ENCODE measurements at places on chromosomes 5 and 9.

DNA sequence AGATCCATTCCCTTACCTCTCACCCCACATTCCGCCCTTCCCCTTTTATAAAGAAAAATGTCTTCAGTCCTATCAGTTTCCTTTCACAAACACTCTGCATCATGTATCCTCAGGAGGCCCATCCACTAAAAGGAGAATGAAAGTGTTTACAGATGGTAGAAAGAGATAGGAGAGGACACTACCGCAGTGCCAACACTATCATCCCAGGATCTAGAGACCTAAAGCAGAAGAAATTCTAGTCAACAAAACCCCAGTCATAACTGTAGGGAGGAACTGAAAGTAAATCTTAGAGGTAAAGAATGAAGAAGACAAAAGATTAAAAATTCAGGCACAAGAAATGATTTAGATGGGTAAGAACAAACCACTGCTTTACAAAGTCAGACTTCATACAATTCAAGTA is 114.1 kb downstream of the MLLT3 start:
- H3K4me1 ChIP-seq, result peaks cover 20% of the 10 kb centered on the region
- H3K36me3 ChIP-seq, result no peaks in the 10 kb centered on the region
- H3K4me3 ChIP-seq, result no peak overlapping the region
- H3K27ac ChIP-seq, result no peak overlapping the region

- H3K27me3 ChIP-seq, result no peaks in the 10 kb centered on the region
- H3K4me3 ChIP-seq, result no peak overlapping the region
- H3K36me3 ChIP-seq, result no peaks in the 10 kb centered on the region
- no peaks in the 10 kb centered on the region for H3K4me1 ChIP-seq
Observed at GRCh38 chr5:158765407-158765806, 334.3 kb downstream of the EBF1 start.

DNA sequence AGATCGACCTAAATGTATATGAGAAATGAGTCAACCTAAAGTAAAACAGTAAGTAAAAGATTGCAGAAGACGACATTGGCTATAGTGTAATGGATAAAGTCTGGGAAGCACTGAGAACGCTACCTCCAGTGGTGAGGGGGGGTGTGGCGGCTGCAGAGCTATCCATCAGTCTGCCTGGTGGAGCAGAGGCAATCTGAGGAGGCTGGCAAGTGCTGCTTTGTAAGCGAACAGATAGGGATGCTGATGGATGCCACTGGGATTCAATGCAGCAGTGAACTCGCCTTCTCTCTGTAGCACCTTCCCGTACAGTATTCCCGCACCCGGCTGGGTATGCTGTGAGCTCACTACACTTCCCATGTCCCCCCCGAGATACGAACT is 261.5 kb downstream of the NSG2 start:
- peaks cover 100% of the 10 kb centered on the region for H3K27me3 ChIP-seq
- no peak for DNase-seq
- H3K4me3 ChIP-seq, result no peak overlapping the region
- no peaks in the 10 kb centered on the region for H3K36me3 ChIP-seq
- H3K27ac ChIP-seq, result no peak overlapping the region
- no peaks in the 10 kb centered on the region for H3K4me1 ChIP-seq

DNA sequence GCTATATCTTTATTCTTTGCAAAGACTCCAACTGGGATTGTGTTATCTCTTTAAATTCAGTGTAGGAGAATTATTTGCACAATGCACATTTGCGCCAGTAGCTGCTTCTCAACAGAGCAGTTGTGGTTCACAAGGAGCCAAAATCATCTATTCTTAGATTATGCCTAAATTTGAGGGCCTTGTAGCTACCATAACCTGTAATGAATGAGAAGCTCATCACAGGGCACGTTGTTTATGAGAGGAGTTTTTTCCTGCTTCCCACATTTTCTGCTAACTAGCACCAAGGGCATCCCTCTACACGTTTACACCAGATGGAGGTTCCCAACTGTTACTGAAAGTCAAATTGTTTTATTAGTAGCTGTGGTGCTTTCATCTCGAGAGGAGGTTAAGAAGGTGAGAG is 322.4 kb downstream of the TMEM161B start:
- no peaks in the 10 kb centered on the region for H3K36me3 ChIP-seq
- H3K27ac ChIP-seq, result no peak overlapping the region
- H3K4me1 ChIP-seq, result no peaks in the 10 kb centered on the region
- no peaks in the 10 kb centered on the region for H3K27me3 ChIP-seq

- H3K27ac ChIP-seq, result no peak overlapping the region
- H3K4me3 ChIP-seq, result no peak overlapping the region
- H3K36me3 ChIP-seq, result no peaks in the 10 kb centered on the region
- no peaks in the 10 kb centered on the region for H3K4me1 ChIP-seq
- no peaks in the 10 kb centered on the region for H3K27me3 ChIP-seq
Observed at GRCh38 chr9:36082931-36083330, 46.2 kb downstream of the RECK start.

GRCh38 chr5:1658665-1659064 is 134.9 kb upstream of the LPCAT1 start:
- DNase-seq, result no peak

DNA sequence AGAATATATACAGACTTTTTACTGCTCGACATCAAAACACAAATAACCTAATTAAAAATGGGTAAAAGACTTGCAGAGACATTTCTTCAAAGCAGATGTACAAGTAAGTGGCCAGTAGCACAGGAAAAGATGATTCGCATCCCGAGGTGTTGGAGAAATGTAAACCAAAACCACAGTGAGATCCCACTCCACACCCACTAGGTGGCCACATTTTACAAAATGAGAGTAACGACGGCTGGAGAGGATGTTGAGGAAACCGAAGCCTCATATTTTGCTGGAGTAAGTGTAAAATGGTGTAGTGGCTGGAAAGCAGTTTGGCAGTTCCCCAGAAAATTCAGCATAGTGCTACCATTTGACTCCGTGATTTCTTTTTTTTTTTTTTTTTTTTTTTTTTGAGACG is 21.3 kb upstream of the GBGT1 start:
- H3K27ac ChIP-seq, result no peak overlapping the region

DNA sequence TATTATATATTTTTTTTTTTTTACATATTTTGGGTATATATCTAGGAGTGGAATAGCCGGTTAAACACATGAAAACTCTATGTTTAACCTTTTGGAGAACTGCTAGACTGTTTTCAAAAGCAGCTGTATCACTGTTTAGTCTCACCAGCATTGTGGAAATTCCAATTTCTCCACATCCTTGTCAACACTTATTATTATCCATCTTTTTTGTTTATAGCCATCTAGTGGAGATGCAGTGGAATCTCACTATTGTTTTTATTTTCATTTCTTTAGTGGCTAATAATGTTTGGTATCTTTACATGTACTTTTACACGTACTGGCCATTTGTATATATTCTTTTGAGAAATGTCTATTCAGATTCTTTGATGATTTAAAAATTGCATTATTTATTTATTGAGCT is 22.7 kb upstream of the CCDC180 start:
- DNase-seq, result no peak
- no peaks in the 10 kb centered on the region for H3K4me1 ChIP-seq
- H3K27me3 ChIP-seq, result no peaks in the 10 kb centered on the region
- no peak overlapping the region for H3K27ac ChIP-seq
- no peak overlapping the region for H3K4me3 ChIP-seq
- H3K36me3 ChIP-seq, result no peaks in the 10 kb centered on the region

GRCh38 chr5:170576602-170577535 is 73.0 kb downstream of the KCNIP1 start:
- no peak overlapping the region for H3K4me3 ChIP-seq
- peaks cover 17% of the 10 kb centered on the region for H3K4me1 ChIP-seq
- DNase-seq, result no peak
- no peaks in the 10 kb centered on the region for H3K36me3 ChIP-seq
- H3K27me3 ChIP-seq, result no peaks in the 10 kb centered on the region

DNA sequence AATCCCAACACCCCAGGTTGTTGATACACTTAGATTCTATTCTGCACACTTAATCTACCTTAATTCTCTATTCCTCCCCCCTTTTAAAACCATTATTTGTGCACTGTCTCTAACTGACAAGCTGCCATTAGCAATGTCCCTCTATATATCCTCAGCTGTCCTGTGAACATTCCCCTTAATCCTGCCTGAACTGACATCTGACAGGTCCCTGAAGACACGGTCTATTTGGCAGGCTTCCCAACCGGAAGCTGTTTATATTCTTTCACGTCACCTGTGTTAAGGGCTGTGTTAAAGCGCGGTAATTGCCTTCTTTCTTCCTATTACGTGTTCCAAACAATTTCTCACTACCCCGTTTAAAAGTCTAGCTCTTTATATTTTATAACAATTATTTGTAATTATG is 277.3 kb downstream of the CDH9 start:
- H3K4me3 ChIP-seq, result no peak overlapping the region
- no peak for DNase-seq
- H3K27ac ChIP-seq, result no peak overlapping the region
- no peaks in the 10 kb centered on the region for H3K4me1 ChIP-seq

DNA sequence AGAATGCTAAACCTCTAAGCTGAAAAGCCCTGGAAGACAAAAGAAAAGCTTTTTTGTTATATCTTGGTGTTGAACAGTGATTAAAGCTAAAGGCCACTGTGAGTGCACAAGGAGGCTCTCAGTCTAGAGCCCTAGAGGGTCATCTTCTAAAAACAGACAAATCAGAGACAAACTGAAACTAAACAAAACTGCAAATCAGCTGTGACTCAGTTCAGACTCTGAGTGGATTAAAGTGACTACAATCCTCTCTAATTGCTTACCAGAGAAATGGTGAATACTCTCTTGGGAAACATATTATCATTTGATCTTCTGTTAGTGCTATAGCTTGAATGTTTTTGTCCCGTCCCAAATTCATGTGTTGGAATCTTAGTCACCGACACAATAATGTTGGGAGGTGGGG is 491.9 kb downstream of the CDH18 start:
- H3K4me3 ChIP-seq, result no peak overlapping the region
- no peaks in the 10 kb centered on the region for H3K36me3 ChIP-seq
- peaks cover 11% of the 10 kb centered on the region for H3K4me1 ChIP-seq
- no peak for DNase-seq

DNA sequence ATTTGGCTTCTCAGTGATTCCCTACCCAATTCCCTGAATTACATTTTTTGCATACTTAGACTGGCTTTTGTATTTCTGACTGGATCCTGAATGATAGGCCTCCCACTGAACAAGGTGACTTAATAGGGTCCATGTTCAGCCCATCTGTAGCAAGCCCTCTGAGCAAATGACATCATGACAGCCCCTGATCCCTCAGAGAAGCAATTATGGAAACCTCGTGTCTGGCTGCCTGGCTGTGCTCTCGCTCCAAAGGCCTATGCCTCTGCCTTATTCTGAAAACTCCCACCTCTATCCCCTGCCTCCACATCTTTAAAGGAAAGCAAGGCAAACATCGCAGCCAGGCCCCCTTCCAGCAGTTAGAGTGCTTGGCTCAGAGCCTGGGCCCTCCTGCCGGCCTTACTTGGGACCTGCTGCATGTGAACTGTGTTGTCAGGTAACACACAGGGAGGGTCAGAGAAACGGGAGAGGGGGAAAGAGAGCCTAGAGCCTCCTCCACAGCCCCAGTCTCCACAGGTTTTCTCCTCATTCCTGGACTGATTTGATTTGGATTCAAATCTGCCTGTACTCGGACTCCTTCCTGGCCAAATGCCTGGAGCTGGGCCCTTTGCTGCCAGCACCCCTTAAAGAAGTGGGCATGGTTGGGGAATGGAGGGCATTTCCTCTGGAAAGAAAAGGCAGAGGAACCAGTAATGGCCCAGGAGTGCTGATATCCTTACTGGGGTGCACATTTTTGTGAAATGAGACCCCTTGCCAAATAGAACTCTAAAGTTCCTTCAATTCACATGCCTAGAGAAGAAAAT is 3.8 kb downstream of the DCANP1 start:
- no peak for DNase-seq
- H3K4me1 ChIP-seq, result no peaks in the 10 kb centered on the region
- no peak overlapping the region for H3K27ac ChIP-seq
- peaks cover 58% of the 10 kb centered on the region for H3K27me3 ChIP-seq

- H3K27me3 ChIP-seq, result no peaks in the 10 kb centered on the region
- H3K4me1 ChIP-seq, result no peaks in the 10 kb centered on the region
- no peaks in the 10 kb centered on the region for H3K36me3 ChIP-seq
- H3K27ac ChIP-seq, result no peak overlapping the region
- DNase-seq, result no peak
Observed at GRCh38 chr5:130141659-130142320, 237.5 kb downstream of the CHSY3 start.

- H3K27me3 ChIP-seq, result no peaks in the 10 kb centered on the region
- no peaks in the 10 kb centered on the region for H3K36me3 ChIP-seq
- DNase-seq, result no peak
- H3K27ac ChIP-seq, result no peak overlapping the region
Observed at GRCh38 chr5:68958428-68958827, 135.4 kb upstream of the SLC30A5 start.

GRCh38 chr9:106600955-106601560 is 261.9 kb upstream of the ZNF462 start:
- H3K27me3 ChIP-seq, result no peaks in the 10 kb centered on the region
- no peaks in the 10 kb centered on the region for H3K36me3 ChIP-seq
- H3K4me3 ChIP-seq, result no peak overlapping the region
- H3K27ac ChIP-seq, result no peak overlapping the region
- DNase-seq, result no peak
- H3K4me1 ChIP-seq, result no peaks in the 10 kb centered on the region

Data from PC-9 (cell line).